Posterior vena cava (tissue), 2 donors: ENCODE measurements at places on chromosomes 1 and 21. TPM values are rescaled to one million over a fixed set of nuclear protein-coding genes. Genes with fewer than 3 reads are reported as not detected.

ETV3L gene
- total RNA-seq: not detected

CYYR1 gene
- 22.8 TPM for total RNA-seq

LORICRIN gene
- not detected for total RNA-seq

SPATA21 gene
- total RNA-seq: not detected

CLCNKA gene
- total RNA-seq: 0.51 TPM

B3GALT5 gene
- 1.1 TPM for total RNA-seq

ZMYND12 gene
- total RNA-seq: not detected

IRF2BP2 gene
- total RNA-seq: 86.2 TPM

BCAN gene
- 0.60 TPM for total RNA-seq

IL10 gene
- total RNA-seq: 5.2 TPM

FCRL5 gene
- total RNA-seq: 0.19 TPM

FAM110D gene
- total RNA-seq: 4.7 TPM

VPS72 gene
- total RNA-seq: 38.5 TPM

ABCA4 gene
- total RNA-seq: 0.33 TPM

CASQ2 gene
- 122 TPM for total RNA-seq

NBPF12 gene
- total RNA-seq: 9.3 TPM

VANGL1 gene
- 16.3 TPM for total RNA-seq

EPHA10 gene
- total RNA-seq: 0.05 TPM

PRSS38 gene
- not detected for total RNA-seq

KIRREL1 gene
- 68.9 TPM for total RNA-seq

RALGPS2 gene
- total RNA-seq: 7.4 TPM

EDARADD gene
- total RNA-seq: 0.32 TPM

FYB2 gene
- total RNA-seq: not detected

BNIPL gene
- total RNA-seq: 0.33 TPM

PSRC1 gene
- 1.7 TPM for total RNA-seq

OR2L13 gene
- not detected for total RNA-seq
